ENCODE measurements at places on chromosomes 16 and 17.

DNA sequence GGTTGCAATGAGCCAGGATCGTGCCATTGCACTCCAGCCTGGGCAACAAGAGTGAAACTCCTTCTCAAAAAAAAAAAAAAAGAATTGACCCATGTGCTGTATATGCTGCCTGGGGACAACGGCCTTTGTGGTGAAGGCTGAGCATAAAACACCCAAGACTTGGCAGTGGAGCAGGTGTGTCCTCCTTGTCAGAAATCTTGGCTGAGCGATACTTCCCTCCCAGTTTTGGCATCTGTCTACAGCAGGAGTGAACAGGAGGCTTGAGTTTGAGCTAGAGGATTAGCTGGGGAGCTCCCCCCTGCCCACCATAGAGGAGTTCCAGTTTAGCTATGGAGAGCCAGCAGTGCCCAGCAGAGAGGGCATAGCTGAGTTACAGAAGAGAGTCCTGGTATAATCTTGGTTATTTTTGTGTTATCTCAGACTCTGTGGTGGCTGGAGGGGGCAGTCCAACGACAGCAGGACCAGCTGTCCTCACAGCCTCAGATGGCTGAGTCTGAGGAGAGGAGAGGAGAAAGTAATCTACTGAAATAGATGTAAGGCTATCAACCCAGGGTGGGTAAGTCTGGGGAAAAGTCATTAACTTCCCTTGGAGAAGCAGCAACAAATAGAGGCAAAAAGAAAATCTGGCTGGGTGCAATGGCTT, 18.4 kb downstream of the SP2 start:
- H3K27ac ChIP-seq = no peak overlapping the region
- peaks cover 3% of the 10 kb centered on the region for H3K27me3 ChIP-seq
- no peak for DNase-seq
- no peaks in the 10 kb centered on the region for H3K4me1 ChIP-seq
- H3K4me3 ChIP-seq = no peak overlapping the region

GRCh38 chr16:27526180-27526579, 23.5 kb downstream of the GTF3C1 start:
- H3K27ac ChIP-seq = no peak overlapping the region
- peaks cover 9% of the 10 kb centered on the region for H3K27me3 ChIP-seq
- peaks cover 64% of the 10 kb centered on the region for H3K36me3 ChIP-seq
- H3K4me1 ChIP-seq = peaks cover 35% of the 10 kb centered on the region

GRCh38 chr16:81366316-81366932, 51.7 kb downstream of the GAN start:
- peaks cover 2% of the 10 kb centered on the region for H3K27me3 ChIP-seq
- no peak overlapping the region for H3K4me3 ChIP-seq
- no peaks in the 10 kb centered on the region for H3K4me1 ChIP-seq
- peaks cover 11% of the 10 kb centered on the region for H3K36me3 ChIP-seq
- peak; percentile 53 for DNase-seq
- no peak overlapping the region for H3K27ac ChIP-seq

- DNase-seq = peak; percentile 71
- H3K4me3 ChIP-seq = peak overlapping the region; percentile 59
- peaks cover 60% of the 10 kb centered on the region for H3K4me1 ChIP-seq
- peaks cover 5% of the 10 kb centered on the region for H3K27me3 ChIP-seq
- H3K36me3 ChIP-seq = peaks cover 14% of the 10 kb centered on the region
Measured at GRCh38 chr17:5785338-5785737, 201.0 kb upstream of the NLRP1 start.

- no peaks in the 10 kb centered on the region for H3K36me3 ChIP-seq
- H3K4me3 ChIP-seq = no peak overlapping the region
- DNase-seq = peak; percentile 52
- H3K4me1 ChIP-seq = peaks cover 21% of the 10 kb centered on the region
- no peak overlapping the region for H3K27ac ChIP-seq
- H3K27me3 ChIP-seq = peaks cover 1% of the 10 kb centered on the region
Measured at GRCh38 chr17:48954300-48954755, 9.7 kb upstream of the SNF8 start.

DNA sequence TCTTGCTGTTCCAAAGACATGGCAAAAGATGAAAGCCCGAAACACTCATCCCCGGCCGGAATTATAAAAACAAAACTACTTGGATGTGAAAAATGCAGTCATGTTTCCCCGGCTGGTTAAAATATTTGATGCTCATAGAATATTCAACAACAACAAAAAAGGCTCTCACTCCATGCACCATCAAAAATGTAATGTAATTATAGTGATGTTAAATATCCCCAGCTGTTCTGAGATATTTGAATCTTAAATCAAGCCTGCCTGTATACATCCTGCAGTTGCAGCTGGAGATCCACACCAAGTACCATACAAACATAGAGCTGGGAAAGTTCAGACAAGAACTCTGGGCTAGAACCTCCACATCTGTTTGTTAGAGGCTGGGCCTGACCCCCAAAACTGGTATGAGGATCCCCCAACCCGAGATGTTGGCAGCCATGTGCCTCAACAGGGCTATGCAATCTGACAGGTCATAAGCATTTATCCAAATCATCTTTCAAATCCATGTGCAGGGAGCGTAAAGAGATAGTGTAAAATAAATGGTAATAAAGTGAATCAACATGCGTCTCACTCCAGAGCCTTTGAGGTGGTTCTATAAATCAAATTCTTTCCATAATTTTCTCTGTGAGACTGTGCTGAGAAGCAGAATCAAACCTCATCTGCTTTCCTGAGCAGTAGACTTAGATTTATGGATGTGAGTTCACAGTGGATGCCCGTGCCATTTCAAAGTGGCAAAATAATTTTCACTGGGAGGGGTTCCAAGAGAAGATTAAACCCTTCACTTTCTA, 12.7 kb downstream of the ASIC2 start:
- no peak overlapping the region for H3K4me3 ChIP-seq
- no peaks in the 10 kb centered on the region for H3K27me3 ChIP-seq
- H3K27ac ChIP-seq = no peak overlapping the region
- no peaks in the 10 kb centered on the region for H3K36me3 ChIP-seq

DNA sequence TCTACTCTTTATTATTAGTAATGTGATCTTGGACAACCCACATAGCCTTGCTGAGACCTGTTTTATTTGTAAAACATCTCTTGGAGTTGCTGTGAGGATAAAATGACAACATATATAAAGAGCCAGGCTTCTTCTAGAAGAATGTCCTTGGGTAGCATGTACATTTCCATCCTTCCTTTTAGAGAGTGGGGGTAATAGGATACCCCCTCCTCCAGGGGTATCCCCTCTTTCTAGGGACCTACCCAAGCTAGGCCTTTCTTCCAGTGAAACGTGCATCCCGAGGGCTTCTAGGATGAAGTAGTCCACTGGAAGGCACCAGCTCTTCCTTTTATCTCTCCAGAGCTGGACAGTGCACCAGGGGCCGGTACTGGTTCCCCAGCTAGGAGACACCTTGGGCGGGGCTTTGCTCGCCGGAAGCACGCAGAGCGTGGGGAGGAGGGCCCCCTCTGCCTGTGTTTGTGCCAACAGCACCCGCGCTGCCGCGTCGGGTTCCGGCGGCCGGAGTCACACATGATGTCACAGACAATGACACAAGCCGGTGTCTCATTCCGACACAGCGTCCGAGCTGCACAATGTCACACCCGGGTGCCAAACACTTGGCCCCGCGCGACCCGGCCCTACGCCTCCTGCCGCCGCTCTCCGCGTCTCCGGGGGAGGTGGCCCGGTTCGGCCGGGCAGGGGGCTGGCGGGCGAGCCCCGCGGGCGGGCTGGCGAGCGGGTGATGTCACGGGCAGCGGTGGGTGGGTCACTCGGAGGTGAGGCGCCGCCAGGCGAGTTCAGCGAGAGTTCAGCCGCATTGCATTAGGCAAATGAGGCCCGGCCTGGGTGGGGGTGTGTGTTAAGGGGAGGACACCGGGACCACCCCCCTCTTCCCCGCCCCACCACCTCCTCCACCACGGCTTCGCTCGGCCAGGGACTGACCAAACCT, 23.4 kb downstream of the GJD3 start:
- peaks cover 5% of the 10 kb centered on the region for H3K27me3 ChIP-seq
- peak overlapping the region; percentile 89 for H3K27ac ChIP-seq
- H3K36me3 ChIP-seq = 0 out of 2 replicates have a peak, but pooled peaks cover 5% of the 10 kb centered on the region
- peak overlapping the region; percentile 93 for H3K4me3 ChIP-seq
- peaks cover 62% of the 10 kb centered on the region for H3K4me1 ChIP-seq

- H3K4me3 ChIP-seq = no peak overlapping the region
- DNase-seq = no peak
- no peaks in the 10 kb centered on the region for H3K4me1 ChIP-seq
- H3K27me3 ChIP-seq = no peaks in the 10 kb centered on the region
Measured at GRCh38 chr17:76327696-76328095, 19.6 kb upstream of the QRICH2 start.

DNA sequence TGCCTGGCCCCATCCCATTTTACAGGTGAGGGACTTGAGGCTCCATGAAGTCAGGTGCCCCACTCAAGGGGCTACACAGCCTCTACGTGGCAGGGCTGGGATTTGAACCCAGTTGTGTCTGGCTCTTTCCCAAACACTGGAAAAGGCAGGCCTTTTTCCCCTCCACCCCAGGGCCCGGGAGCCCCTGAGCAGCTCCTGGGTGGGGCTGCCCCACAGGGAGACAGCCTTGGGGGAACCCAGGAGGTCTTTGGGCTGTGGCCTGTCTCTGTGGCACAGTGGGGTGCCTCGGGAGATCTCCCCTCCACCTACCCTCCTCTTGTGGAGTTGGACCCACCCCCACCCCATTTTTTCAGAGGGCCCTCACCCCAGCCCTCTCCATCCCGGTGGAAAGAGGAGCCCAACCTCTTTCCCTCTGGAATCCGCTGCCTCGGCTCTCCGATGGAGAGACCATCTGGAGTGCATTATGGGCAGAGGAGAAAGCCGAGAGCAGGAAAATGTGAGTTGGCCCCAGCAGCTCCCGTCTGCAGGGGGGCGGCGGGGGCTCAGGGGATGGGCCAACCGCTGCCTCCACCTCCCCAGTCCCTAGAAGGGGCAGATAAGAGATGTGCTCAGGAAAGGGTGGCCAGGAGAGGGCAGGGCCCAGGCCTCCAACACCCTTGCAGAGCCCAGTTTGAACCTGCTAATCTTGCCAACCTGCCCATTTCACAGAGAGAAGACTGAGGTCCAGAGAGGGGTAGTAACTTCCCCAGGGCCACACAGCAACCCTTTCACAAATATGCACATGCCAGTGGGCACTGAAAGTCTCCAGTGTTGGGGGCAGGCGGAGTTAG, 15.4 kb upstream of the TMEM92 start:
- DNase-seq = peak; percentile 56
- no peaks in the 10 kb centered on the region for H3K36me3 ChIP-seq
- H3K4me1 ChIP-seq = peaks cover 29% of the 10 kb centered on the region
- peak overlapping the region; percentile 45 for H3K27ac ChIP-seq
- H3K4me3 ChIP-seq = no peak overlapping the region

- H3K27ac ChIP-seq = no peak overlapping the region
- H3K4me3 ChIP-seq = no peak overlapping the region
- no peaks in the 10 kb centered on the region for H3K36me3 ChIP-seq
- peak; percentile 55 for DNase-seq
- peaks cover 54% of the 10 kb centered on the region for H3K27me3 ChIP-seq
- no peaks in the 10 kb centered on the region for H3K4me1 ChIP-seq
Measured at GRCh38 chr17:38598536-38598935, 7.2 kb downstream of the SRCIN1 start.

- H3K27ac ChIP-seq = no peak overlapping the region
- peaks cover 38% of the 10 kb centered on the region for H3K4me1 ChIP-seq
- H3K4me3 ChIP-seq = no peak overlapping the region
- DNase-seq = no peak
Measured at GRCh38 chr17:47869114-47869513, 18.2 kb upstream of the SP6 start.

DNA sequence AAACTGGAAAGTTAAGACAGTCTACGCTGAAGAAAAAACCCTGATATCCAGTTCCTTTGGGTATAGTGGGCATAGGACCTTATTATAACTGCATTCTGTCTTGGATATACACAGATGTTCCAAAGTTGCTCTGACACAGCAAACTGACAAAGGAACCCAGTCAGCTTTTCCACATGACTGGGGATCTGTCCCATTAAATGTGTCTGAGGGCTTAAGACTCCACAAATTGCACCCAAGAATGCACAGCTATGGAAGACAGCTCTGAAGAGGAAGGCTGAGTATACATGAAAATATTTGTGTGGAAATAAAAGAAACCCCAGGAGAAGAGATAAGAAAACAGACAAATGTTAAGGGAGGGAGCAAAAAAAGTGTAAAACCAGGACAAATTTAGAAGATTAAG, 114.1 kb downstream of the SPAG9 start:
- peaks cover 27% of the 10 kb centered on the region for H3K4me1 ChIP-seq
- H3K27ac ChIP-seq = peak overlapping the region; percentile 60
- H3K4me3 ChIP-seq = no peak overlapping the region
- peaks cover 9% of the 10 kb centered on the region for H3K36me3 ChIP-seq

- H3K27ac ChIP-seq = no peak within 1 kb of the TSS
- DNase-seq = peak; percentile 90
- H3K4me1 ChIP-seq = peaks cover 37% of the 10 kb centered on the region
- H3K36me3 ChIP-seq = no peaks in the 10 kb centered on the region
Measured at GRCh38 chr16:10876799-10877341, at the start of gene CIITA. TSS of gene CIITA (plus strand) at chr16:10877202. CDS start at chr16:10877331, 129 bp downstream.

- H3K27ac ChIP-seq = no peak overlapping the region
- H3K27me3 ChIP-seq = no peaks in the 10 kb centered on the region
- H3K4me1 ChIP-seq = peaks cover 8% of the 10 kb centered on the region
- H3K36me3 ChIP-seq = no peaks in the 10 kb centered on the region
- H3K4me3 ChIP-seq = no peak overlapping the region
Measured at GRCh38 chr16:54062361-54063278, 224.0 kb downstream of the IRX3 start.

DNA sequence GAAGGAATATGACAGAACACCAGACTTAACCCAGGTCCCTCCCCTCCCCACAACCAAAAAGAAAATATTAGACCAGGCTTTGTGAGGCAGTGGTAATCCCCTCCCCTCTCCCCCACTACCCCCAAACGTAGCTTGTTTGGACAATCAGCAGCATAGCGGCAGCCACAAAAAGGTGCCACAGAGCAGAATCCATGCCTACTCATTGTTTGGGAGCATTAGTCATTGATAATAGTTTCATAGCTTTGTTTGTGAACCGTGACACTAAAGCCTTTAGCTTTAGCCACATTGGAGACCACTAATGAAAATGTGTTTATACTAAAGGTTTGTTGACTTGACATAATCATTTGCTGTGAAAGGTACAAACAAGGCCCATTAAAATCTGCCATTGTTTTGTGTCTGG, 65.1 kb downstream of the NUP93 start:
- H3K27ac ChIP-seq = no peak overlapping the region
- peaks cover 3% of the 10 kb centered on the region for H3K27me3 ChIP-seq
- DNase-seq = no peak

GRCh38 chr16:2774161-2774891, 2.8 kb downstream of the ELOB start:
- DNase-seq = no peak
- no peak overlapping the region for H3K4me3 ChIP-seq
- peaks cover 11% of the 10 kb centered on the region for H3K27me3 ChIP-seq

GRCh38 chr17:1693339-1693738, 8.7 kb upstream of the PRPF8 start:
- H3K27me3 ChIP-seq = no peaks in the 10 kb centered on the region
- peaks cover 10% of the 10 kb centered on the region for H3K36me3 ChIP-seq
- peak; percentile 11 for DNase-seq
- H3K27ac ChIP-seq = no peak overlapping the region
